NCI-H1930 (cell line): ENCODE measurements at places on chromosomes 1 and 21.

DNA sequence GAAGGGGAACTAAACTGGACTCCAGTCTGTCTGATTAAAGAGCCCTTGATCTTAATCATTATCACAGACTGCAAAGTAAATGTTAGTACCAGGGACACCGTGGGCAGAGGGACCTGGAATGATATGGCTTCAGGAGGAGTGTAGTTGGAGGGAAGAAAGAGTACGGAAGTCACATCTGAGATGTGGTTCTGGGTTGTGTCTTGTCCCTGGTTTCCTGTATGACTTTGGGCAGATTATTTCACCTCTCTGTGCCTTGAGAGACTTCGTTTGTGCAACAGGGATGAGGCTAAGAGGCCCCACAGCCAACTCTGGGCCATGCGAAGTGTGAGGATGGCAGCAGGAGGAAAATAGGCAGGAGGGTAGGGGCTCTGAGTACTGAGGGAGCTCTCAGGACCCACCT is 76.1 kb upstream of the SLC2A1 start:
- DNase-seq, result no peak

DNA sequence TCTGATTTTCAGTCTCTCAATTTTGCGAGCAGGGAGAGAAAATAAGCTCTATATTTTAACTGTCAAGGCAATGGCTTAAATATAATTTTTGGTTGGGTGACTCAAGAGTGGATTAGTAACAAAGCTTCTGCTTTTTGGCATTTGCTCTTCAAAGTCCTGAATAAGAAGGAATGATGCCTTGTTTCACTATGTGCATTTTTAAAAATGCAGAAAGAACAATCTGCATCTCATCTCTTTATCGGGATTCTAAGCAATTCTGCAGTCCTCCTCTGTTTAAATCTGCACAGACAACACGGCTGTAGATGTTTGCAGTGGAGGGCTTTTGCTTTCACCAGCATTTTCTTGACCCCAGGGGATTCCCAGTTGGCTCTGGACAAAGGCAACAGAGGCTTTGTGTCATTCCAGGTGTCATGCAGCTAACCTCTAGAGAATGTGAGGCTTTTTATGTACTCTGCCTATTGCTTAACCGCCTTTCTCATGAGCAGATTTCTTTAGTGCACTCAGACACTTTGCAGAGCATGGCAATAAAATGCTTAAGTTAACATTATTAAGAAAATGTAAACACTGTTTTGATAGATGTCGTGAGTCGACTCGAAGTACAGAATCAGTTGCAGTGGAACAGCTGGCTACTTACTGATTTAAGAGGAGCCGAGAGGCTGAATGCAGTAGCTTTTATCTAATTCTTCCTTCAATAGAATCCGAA is 783.2 kb upstream of the NEGR1 start:
- DNase-seq, result peak; percentile 100

DNA sequence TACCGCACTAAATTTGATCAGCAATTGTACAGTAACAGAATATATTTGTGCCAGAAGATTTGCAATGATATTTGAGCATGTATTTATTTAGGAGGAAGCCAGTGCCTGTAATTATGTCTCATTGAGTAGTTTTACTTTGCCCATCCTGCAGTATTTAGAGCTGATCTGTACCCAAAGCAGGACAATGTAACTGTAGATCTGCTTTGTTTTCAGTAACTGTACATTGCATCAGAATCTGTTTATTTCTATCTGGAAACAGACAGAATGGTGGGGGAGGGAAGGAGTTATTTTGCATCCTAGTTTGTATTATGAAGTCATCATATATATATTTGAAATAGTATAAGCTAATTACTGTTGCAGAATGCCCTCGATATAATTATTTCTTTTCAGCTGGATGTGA is 36.2 kb upstream of the LRRC8C start:
- peak; percentile 71 for DNase-seq

- DNase-seq, result no peak
Measured at GRCh38 chr1:117054068-117054467, 6.1 kb upstream of the TTF2 start.

- no peak for DNase-seq
Measured at GRCh38 chr1:228006034-228006785, 588 bp upstream of the WNT3A start.

- DNase-seq, result no peak
Measured at GRCh38 chr1:17186216-17186909, 18.6 kb upstream of the PADI1 start.

GRCh38 chr1:209728466-209728865 is 23.8 kb downstream of the HSD11B1 start:
- no peak for DNase-seq

- no peak for DNase-seq
Measured at GRCh38 chr1:166905136-166905535, 29.1 kb upstream of the TADA1 start.

DNA sequence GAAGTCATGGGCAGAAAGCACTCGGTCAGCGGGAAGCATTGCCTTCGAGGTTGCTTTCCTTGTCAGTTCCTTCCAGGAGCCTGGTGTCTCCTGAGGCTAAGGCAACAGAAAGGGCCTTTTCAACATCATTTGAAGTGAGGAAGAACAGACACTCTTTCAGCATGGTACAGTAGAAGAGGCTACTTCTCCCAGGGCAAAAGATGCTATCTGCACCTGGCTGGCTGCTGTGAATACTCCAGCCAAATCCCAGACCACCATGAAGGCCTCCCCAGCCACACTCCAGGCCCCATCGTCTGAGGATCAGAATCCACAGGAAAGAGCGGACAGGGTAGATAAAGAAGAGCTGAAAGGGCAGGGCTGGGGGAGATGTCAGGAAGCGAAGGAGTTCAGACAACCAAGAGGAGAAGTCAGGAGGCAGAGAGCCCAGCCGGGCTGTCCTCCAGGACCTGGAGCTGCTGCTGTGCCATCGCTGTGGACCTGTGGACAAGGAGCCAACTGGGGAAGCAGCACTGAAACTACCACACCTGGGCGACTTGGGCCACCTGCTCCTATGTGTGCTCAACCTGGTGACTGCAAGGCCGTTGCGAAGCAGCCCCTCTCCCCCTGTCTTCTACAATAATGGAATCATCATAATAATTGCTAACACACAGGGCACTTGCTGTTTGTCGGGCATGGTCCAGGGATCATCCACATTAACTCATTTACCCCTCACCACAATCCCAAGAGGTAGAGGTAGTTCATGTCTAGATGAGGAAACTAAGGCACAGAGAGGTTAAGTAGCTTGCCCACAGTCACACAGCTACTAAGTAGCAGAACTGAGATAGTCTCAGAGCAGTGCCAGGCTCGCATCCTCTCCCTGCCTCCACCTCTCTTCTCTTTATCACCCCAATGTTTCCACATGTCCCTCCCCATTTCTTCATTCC is 88.0 kb upstream of the ZBTB40 start:
- DNase-seq, result no peak

DNA sequence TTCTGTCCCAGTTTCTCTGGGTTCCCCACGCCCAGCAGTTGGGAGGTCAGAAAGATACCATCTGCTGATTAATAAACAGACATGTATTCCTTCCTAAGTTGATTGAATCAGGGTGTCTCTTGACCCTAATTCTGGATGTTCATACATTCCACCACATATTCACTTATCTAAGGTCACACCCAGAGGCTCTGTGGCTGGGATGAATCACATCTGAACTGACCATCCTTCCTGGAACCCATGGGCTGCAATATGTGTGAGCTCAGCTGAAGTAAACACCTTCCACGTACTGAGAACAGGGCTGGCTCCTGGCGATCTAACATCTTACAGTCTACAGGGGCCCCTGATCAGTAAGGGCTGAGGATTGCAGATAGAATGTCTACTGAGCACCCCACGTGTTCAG is 20.5 kb upstream of the TRABD2B start:
- no peak for DNase-seq

DNA sequence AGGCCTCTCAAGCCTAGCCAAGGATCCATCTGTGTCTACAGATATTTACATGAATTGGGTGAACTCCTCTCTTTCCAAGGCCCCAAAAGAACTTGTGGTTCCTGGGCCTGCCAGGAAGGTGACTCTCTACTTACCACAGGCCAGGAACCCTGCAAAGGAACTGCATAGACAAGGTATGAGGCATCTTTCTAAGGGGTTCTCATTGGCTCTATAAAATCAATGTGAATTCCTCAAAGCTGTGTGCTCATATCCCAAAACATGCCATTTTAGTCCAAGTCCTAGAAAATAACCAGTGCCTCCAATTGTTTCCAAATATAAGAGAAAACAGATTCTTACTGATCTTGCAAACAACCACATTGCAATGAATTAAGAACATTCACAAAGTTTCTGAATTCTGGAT is 39.9 kb upstream of the RGL1 start:
- no peak for DNase-seq

- no peak for DNase-seq
Measured at GRCh38 chr1:156401041-156401574, 32.1 kb downstream of the RHBG start.

GRCh38 chr1:11707621-11708276 is 16.2 kb downstream of the DRAXIN start:
- DNase-seq, result no peak

DNA sequence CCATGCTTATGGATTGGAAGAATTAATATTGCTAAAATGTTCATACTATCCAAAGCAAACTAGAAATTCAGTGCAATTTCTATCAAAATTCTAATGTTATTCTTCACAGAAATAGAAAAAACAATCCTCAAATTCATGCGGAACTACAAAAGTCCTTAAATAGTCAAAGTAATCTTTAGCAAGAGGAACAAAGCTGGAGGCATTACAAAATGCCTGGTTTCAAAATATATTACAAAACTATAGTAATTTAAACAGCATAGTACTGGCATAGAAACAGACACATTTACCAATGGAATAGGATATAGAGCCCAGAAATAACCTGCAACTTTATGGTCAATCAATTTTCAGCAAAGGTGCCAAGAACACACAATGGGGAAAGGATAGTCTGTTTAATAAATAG is 3.8 kb downstream of the CTSS start:
- no peak for DNase-seq

DNA sequence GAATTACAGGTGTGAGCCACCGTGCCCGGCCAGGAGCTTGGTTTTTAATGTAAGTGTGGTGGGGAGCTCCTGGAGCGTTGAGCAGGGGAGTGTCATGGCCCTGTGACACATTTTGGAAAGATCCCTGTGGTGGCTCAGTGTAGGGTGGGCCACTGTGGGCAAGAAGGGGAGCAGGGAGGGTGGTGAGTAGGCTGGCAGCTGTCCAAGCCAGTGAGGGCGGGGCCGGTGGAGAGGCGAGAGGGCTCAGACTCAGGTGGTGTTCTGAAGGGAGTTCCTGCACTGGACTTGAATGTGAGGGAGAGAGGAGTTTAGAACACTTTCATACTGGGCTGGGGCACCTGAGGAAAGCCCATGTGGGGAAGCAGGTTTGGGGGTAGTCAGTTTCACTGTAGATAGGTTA is 3.1 kb upstream of the EVA1B start:
- DNase-seq, result no peak

DNA sequence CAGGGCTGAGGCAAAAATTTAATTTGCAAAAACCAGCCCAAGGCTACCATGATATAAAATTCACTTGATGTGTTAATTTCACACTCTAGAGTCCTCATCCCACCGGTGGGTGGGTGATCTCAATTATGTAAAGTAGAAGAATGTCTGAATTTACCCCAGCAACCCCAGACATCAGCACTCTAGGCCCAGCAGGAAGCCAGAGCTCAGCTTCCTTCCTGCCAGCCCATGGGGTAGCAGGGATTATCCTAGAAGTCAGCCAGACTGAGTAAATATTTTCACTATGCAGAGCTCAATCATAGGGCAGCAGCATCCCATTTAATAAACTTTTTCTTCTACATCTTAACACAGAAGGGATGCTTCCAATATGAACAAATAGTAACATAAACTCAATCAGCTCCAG is 71.0 kb downstream of the SIPA1L2 start:
- DNase-seq, result no peak

- no peak for DNase-seq
Measured at GRCh38 chr21:8988696-8989095, 1532.7 kb upstream of the TPTE start.

GRCh38 chr1:178877896-178878295 is 7.0 kb upstream of the ANGPTL1 start:
- DNase-seq, result no peak

- peak; percentile 90 for DNase-seq
Measured at GRCh38 chr1:185479796-185480195, 162.8 kb upstream of the IVNS1ABP start.

- DNase-seq, result no peak
Measured at GRCh38 chr21:17455028-17455353, 57.9 kb upstream of the CXADR start.

DNA sequence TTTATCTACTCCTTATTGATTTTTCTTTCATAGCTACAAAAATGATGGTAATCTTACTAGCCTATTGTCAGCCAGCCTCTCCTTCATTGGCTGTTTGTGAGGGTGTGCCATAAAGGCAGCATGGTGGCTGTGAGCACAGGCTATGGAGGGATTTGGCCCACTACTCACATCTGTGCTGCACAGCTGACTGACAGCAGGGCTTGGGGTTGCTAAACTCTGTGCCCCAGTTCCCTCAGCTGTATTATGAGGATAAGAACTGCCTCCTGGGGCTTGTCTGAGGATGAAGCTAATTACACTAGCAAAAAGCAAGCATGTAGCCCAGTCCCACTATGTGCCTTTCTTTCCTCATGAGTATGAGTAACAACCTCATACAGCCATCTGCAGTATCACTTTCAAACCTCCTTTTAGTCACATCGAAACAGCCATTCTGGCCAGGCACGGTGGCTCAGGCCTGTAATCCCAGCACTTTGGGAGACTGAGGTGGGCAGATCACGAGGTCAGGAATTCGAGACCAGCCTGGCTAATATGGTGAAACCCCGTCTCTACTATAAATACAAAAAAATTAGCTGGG is 66.2 kb downstream of the COQ8A start:
- no peak for DNase-seq

- DNase-seq, result no peak
Measured at GRCh38 chr1:109882288-109883245, 28.1 kb upstream of the CSF1 start.

GRCh38 chr1:179516976-179517705 is 58.6 kb downstream of the NPHS2 start:
- DNase-seq, result no peak

GRCh38 chr1:57102561-57103326 is 136.9 kb upstream of the C8B start:
- no peak for DNase-seq

DNA sequence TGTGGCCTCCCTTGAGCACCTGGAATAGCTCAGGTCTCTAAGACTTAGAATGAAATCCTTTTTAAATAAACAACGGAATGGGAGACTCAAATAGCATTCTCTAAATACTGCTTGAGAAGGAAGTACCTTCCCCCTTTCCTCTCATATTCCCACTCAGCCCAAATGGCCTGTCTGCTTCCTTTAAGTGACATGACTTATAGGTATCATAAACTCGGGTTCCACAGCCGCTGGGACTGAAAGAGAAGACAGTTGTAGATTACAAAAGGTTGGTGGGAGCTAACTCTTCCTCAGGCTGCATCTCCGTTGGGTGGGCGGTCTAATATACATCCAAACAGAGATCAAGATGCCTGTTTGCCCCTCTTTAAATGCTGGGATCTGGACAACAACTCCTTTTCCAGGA is 1.2 kb upstream of the HMCN1 start:
- no peak for DNase-seq

GRCh38 chr1:200945111-200945510 is 50.4 kb downstream of the INAVA start:
- DNase-seq, result no peak
